Activated gamma-delta T cell (primary cell): ENCODE measurements at places on chromosomes 12 and 14.

DNA sequence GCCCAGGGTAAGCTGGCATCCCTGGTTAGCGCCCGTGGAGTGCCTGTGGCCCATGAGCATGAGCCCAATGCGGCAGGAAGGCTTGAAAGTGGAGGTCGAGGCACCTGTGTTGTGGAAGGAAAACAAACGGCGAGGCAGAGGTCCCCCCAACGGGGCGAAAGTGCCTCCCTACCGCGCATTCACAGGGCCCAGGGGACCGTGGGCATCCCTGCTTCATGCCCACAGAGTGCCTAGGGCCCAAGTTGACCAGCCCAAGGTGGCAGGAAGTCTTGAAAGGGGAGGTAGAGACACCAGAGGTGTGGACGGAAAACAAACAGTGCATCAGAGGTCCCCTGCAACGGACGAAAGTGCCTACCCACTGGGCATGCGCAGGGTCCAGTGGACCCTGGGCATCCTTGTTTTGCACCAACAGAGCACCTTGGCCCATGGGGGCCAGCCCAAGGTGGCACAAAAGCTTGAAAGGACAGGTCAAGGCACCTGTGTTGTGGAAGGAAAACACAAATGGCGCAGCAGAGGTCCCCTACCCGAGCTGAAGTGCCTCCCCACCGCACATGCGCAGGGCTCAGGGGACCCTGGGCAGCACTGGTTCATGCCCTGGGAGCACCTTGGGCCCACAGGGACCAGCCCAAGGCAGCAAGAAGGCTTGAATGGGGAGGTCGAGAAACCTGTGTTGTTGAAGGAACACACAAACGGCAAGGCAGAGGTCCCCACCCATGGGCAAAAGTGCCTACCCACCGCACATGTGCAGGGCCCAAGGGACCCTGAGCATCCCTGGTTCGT lies 377.5 kb downstream of the ALG10 start:
- no peak for DNase-seq

DNA sequence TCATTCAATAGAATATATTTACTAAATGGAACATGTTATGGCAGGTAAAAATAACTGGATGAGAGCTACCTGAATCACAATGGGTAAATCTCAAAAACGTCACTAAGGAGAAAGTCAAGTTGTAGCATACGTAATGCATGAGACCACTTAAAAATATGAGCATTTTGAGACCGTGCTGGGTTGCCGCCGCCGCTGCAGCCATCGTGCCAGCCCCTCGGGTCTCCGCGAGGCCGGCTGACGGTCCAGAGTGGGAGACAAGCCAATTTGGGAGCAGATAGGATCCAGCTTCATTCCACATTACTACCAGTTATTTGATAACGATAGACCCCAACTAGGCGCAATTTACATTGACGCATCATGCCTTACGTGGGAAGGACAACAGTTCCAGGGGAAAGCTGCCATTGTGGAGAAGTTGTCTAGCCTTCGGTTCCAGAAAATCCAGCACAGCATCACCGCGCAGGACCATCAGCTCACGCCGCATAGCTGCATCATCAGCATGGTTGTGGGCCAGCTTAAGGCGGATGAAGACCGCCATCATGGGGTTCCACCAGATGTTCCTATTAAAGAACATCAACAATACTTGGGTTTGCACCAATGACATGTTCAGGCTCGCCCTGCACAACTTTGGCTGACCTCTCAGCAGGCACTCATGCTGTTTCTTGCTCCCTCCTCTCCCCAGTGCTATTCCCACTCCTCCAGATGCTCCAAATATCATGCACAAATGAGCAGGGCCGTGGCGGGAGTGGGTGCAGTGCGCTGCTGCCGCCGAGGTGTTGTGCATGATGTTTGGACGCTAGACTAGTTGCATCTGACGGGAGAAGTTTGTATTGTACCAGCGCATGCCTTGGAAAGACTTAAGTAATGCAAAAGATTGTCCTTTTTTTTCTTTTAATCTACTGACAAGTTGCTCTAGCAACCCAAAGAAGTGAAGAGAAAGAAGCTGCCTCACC lies 6.3 kb upstream of the BRMS1L start:
- DNase-seq: no peak

DNA sequence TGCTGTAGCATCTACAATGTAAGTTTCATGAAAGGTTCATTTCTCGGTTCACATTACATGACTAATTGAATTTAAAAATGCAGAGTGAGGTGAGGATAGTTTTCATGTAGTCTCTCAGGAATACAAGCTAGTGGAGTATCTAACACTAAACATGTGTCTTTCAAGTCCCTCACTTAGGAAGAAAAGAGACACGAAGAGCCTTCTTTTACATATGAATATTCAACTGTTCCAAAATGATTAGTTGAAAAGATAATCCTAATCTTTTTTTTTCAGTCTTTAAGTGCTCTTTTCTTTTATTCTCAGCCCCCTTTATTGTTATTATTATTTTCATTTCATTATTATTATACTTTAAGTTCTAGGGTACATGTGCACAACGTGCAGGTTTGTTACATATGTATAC lies 10.8 kb downstream of the PRR4 start:
- DNase-seq: no peak

GRCh38 chr12:108729612-108730364 lies 1.5 kb downstream of the CORO1C start:
- no peak for DNase-seq

GRCh38 chr12:94165138-94165537 lies 16.8 kb downstream of the PLXNC1 start:
- DNase-seq: no peak

DNA sequence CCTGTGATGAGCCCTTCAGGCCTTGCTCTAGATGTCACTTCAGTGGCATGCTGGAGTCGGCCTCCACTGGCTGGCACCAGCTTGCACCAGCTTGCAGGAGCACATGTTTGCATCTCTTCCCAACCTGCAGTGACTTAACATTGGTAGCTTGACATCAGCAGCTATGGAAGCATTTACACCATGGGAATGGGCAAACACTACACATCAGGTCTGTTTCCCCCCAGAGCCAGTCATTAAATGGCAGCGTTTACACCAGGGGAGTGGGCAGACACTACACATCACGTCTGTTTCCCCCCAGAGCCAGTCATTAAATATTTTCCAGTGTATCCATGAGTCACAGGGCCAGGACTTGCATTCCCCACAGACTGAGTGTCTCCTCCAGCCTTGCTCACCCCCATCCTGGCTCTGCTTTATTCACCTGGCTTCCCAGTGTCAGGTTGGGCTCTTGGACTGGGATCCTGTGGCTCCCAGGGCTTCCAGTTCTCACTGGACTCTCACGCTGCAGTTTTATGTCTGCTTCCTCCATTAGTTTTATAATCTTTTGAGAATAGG lies 51.6 kb upstream of the VRK1 start:
- DNase-seq: no peak

GRCh38 chr12:67436230-67436629 lies 167.1 kb downstream of the CAND1 start:
- no peak for DNase-seq

- no peak for DNase-seq
These were observed 1.9 kb downstream of the CARMIL3 start for GRCh38 chr14:24053548-24054323.

DNA sequence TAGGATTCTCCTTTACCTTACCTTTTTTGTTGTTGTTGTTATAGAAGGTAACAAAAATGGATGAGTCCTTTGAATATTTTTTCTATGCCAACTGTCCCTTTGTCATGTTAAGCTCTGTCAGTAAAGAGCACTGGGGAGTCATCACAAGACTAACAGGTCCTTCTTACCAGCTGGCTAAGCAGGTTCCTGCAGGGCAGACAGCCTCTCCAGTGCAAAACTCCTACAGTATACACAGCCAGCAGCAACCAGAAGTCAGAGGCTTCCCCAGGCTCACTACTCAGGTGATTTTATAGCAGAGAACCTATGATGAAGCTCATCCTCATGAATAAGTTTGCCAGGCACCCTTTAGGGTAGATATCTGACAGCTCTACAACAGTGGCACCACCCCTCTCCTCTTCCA lies 271.1 kb downstream of the RERGL start:
- no peak for DNase-seq

DNA sequence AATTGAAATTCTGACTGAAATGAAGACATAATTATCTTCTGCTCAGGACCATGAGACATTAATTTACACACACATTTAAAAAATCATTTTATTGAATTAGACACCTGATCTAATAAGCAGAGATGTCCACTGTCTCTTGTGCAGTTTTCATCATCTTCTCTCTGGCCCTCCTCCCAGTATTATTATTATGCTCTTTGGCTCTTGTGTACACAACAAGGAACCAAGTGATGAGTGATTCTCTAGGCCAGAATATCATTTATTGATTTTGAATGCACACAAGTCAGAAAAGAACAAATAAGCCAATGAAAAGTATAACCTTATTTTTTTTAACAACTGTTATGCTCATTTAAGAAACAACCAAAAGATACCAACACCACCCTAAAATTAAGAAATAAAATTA lies 244.7 kb upstream of the KRR1 start:
- no peak for DNase-seq

- DNase-seq: no peak
These were observed 56.5 kb upstream of the CDKL1 start for GRCh38 chr14:50452979-50453705.

DNA sequence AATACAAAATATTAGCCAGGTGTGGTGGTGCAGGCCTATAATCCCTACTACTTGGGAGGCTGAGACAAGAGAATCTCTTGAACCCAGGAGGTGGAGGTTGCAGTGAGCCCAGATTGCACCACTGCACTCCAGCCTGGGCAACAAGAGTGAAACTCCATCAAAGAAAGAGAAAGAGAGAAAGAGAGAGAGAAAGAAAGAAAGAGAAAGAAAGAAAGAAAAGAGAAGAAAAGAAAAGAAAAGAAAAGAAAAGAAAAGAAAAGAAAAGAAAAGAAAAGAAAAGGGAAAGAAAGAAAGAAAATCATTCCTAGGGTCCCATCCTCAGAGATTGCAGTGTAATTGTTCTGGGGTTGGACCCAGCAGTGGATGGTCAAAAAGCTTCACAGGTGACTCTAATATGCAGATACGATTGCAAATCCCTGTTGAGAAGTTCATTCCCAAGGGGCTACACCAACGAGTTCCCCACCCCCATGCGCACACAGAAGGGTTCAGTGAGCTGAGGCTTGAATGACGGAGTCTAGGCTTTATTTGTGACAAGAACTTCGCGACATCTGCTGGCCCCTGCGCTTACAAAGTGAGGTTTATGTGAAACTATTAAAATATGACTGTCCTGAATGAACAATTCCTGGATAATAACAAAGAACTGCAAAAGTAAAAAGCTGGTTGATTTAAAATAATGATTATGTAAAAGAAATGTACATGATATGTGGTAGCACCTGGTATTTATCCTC lies 17.4 kb upstream of the RNASE12 start:
- no peak for DNase-seq

DNA sequence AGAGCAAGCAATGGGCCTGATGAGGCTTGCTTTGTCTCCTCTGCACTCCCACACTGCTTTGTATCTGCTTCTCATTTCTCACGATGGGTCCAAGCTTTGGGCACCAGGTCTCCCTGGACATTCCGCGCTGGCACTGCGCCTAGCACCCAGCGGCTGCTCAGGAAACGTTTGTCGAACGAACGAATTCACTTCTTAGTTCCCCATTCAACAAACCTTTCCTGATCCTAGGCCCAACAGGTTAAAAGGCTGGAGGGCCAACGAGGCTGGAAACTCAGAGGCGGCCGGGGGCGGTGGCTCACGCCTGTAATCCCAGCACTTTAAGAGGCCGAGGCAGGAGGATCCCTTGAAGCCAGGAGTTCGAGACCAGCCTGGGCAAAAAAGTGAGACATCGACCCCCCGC lies 1.0 kb upstream of the GLRX5 start:
- DNase-seq: no peak

GRCh38 chr14:101229666-101230065 lies 326.1 kb upstream of the RTL1 start:
- DNase-seq: no peak

DNA sequence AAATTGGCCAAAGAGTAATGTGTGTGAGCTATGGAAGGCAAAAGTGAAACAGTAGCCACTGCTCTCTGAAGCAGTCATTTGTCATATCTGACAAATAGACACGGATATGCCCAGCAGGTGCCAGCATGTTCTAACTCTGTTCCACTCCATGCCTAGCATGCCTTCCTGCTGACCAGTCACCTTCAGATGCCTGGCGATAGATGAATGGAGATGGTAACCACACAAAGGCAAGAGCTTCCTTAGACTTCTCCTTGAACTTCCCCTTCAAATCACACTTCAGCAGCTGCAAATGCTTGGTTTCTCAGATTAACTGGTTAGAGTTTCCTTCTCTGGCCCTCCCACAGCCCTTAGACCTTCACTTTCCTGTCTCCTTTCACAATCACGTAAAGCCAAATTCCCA lies 429.9 kb downstream of the DAD1 start:
- DNase-seq: no peak

GRCh38 chr14:60735416-60735815 lies 855 bp downstream of the MNAT1 start:
- DNase-seq: no peak

DNA sequence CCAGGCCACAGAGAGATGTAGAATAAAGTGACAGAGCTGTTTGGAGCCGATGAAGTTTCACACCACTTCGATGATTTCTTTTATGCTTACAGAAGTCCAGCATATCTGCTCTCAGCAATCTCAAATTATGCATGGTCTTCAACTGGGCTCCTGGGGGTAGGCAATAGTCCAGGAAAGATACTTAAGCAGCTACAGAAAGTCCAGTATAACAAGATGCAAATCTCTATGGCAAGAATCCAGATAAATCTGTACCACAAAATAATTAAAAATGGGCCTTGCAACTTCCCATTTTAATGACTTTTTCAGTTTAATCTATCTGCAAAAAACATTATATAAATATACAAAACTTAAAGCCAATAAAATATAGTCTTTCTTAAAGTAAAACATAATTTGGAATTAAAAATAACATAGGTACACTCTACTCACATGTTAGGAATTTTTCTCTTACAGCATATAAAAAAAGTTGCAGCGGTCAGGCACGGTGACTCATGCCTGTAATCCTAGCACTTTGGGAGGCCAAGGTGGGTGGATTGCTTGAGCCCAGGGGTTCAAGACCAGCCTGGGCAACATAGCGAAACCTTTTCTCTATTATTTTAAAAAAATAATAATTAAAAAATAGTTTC lies 20.5 kb upstream of the RAD51AP1 start:
- no peak for DNase-seq

- no peak for DNase-seq
These were observed 116.4 kb downstream of the NTF3 start for GRCh38 chr12:5548152-5548943.

- no peak for DNase-seq
These were observed 145.0 kb downstream of the SAMD4A start for GRCh38 chr14:54711812-54712464.

- no peak for DNase-seq
These were observed 4.4 kb downstream of the VDR start for GRCh38 chr12:47900131-47901062.
